ENCODE measurements at places on chromosomes 16 and 17.

GRCh38 chr16:72422308-72422897 is 250.4 kb upstream of the PMFBP1 start:
- H3K27ac ChIP-seq, result no peak overlapping the region
- H3K36me3 ChIP-seq, result no peaks in the 10 kb centered on the region
- no peak for DNase-seq
- no peaks in the 10 kb centered on the region for H3K27me3 ChIP-seq
- no peak overlapping the region for H3K4me3 ChIP-seq
- no peaks in the 10 kb centered on the region for H3K4me1 ChIP-seq

DNA sequence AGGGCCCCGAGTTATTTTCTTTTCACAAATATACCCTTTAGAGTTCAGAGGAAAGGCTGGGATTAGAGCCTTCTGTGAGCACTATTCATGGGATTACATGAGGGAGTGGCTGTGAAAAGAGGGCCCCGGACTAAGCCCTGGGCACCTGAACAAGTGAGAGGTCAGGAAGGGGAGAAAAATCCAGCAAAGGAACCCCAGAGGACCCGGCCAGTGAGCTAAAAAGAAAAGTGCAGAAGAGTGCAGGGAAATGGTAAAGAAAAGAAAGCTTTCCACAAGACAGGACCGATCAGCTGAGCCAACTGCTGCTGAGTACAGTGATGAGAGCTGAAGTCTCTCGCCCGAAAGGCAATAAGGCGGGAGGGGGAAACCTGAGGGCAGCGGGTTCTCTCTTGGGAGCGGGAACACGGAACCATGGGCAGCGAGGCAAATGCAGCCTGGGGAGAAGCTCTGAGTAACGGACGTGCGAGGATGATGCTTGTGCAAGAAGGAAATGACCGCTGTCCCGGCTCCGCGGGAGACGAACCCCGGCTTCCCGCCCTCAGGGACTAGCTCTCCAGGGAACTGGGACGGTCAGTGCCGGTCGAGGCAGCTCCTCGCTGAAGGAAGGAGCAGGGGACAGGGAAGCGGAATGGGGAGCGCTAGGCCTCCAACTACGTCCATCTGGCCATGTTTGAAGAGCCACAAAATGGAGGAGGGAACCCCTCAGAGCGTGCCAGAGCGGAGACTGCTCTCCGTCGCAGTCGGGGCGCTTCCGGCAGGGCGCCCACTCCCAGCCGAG is 665 bp upstream of the ALDH3A2 start:
- H3K4me1 ChIP-seq, result peaks cover 53% of the 10 kb centered on the region
- no peaks in the 10 kb centered on the region for H3K27me3 ChIP-seq
- DNase-seq, result peak; percentile 94
- H3K36me3 ChIP-seq, result no peaks in the 10 kb centered on the region
- H3K27ac ChIP-seq, result peak overlapping the region; percentile 92

DNA sequence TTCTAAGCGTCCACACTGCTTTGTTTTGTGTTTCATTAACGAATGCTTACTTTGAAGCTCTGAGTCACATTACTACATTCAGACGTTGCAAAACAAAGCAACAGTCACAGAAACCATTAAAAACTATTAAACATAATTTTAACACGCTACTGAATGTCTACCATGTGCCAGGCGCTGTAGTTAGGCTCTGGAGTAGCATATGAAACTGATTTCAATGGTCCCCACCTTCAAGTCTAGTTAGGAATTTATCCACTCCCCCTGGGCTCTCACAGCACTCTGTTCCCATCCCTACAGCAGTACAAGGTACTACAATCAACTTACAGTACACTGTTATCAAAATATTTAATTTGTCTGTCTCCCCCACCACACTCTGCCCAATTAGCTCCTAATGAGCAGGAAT is 631 bp downstream of the UTP6 start:
- H3K27me3 ChIP-seq, result no peaks in the 10 kb centered on the region

DNA sequence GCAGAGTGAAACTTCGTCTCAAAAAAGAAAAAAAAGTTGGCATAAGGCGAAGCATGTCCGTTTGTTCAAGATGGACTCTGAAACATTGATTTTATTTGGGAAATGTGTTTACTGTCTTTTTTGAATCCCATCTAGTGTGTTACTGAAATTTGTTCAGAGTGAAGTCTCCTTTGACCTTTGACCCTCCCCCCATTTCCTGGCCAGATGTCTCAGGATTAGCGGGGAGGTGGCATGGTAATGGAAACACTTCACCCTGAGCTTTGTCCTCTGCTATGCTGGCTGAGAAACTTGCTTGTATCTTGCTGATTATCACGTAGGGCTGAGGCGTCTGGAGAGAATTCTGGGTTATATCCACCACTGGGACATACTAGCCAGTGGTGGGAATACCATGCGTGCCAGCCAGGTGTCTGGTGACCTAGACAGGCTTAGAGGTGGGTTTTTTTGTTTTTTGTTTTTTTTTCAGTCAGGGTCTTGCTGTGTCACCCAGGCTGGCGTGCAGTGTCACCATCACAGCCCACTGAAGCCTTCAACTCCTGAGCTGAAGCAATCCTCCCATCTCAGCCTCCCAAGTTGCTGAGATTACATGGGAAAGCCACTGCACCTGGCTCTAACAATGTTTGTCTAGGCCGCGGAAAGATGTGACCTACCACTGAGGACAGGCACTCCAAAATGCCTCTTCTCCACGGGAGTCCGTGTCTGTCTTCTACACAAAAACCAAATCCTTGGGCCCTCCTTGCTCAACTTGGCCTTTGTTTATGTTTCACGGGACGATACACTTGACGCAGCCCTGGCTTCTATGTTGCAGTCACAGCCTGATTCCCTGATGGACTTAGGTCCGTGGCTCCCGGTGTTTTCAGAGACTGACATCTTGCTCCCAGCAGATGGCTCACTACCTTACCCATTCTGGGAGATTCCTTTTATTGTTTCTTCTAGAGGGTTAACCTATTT is 6.6 kb upstream of the GALK1 start:
- DNase-seq, result no peak
- no peak overlapping the region for H3K4me3 ChIP-seq
- peaks cover 25% of the 10 kb centered on the region for H3K4me1 ChIP-seq
- H3K36me3 ChIP-seq, result peaks cover 12% of the 10 kb centered on the region
- H3K27ac ChIP-seq, result no peak overlapping the region
- H3K27me3 ChIP-seq, result no peaks in the 10 kb centered on the region

- no peaks in the 10 kb centered on the region for H3K27me3 ChIP-seq
- H3K36me3 ChIP-seq, result peaks cover 8% of the 10 kb centered on the region
- no peak overlapping the region for H3K4me3 ChIP-seq
- DNase-seq, result no peak
Observed at GRCh38 chr16:90026135-90026534, 6.9 kb upstream of the DBNDD1 start.

Data from vagina (tissue), 2 donors.